Activated CD4-positive, alpha-beta memory T cell treated with anti-CD3 and anti-CD28 coated beads, Interleukin-2, amount 10 ng/mL, durations not matched to agents 7 days and 5 days (primary cell): ENCODE measurements at places on chromosomes 2 and 18.

- no peak for DNase-seq
Measured at GRCh38 chr2:156818944-156819343, 382.8 kb downstream of the GPD2 start.

- no peak for DNase-seq
Measured at GRCh38 chr2:126616606-126617069, 39.3 kb upstream of the GYPC start.

DNA sequence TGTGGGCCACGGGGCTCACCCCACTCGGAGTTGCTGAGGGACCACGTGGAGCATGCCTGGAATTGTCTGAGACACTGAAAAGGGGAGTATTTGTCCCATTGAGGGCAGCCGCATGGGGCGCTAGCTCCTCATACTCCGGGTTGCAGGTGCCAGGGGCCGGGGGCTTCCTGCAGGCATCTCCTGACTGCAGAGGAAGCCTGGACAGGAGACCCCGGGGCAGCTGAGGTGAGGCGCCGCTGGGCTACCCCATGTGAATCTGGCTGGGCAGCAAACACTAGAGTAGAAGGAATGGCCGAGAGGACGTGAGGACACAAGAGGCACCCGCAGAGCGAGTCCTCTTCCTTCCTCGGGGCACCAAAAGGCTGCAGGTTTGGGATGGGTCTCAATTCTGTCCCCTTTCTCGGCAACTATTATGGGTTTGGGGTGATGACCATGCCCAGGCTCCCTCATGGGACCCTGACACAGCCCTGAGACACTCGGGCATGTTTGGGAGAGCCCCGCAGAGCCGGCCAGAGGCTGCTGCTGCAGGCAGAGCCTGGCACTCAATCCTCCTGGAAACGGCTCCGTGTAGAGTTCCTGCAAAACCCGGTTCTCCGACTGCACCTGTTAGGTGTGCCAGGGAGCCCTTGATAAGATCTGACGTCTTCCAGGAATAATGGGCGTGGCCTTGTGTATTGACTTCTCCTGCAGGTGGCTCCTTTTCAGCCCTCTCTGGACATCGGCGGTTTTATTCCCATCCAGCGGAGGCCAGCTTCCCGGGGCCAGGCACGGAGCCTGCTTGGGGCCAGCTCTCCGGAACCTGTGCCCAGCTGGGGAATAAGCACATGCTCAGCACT lies 77.0 kb downstream of the CTIF start:
- DNase-seq, result no peak

GRCh38 chr2:175251425-175252041 lies 70.0 kb upstream of the ATP5MC3 start:
- no peak for DNase-seq

- no peak for DNase-seq
Measured at GRCh38 chr2:127157114-127157513, 50.2 kb upstream of the BIN1 start.
